ENCODE measurements at places on chromosomes 7 and 10.
A peak's percentile ranks its signal among the peaks of the same experiment; 100 is the strongest.

- DNase-seq, result no peak
Measured at GRCh38 chr10:29217292-29217738, 71.6 kb upstream of the LYZL1 start.

- no peak for DNase-seq
Measured at GRCh38 chr10:127370601-127371000, 174.2 kb upstream of the INSYN2A start.

DNA sequence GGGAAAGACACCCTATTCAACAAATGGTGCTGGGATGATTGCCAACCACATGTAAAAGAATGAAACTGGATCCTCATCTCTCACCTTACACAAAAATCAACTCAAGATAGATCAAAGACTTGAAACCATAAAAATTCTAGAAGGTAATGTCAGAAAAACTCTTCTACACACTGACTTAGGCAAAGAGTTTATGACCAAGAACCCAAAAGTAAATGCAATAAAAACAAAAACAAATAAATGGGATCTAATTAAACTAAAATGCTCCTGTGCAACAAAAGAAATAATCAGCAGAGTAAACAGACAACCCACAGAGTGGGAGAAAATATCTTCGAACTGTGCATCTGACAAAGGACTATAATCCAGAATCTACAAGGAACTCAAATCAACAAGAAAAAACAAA is 504.2 kb upstream of the MBL2 start:
- DNase-seq, result no peak

DNA sequence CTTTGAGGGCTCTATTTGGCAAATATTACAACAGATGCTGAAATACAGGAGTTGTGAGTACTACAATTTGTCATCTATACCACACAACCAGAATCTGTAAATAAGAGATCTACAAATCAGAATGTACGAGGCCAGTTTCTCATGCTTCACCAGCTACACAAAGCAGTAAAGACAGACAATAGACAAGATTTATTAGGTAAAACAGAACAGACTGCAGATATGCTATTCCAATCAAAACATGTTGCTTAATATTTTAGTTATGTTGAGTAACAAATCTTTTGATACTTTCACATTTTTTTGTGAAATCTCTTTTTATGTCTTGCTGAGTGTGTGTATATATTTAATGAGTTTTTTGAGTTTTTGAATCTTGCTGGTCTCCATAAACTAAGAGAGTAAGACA is 109.1 kb downstream of the CHCHD3 start:
- no peak for DNase-seq

- peak; percentile 9 for DNase-seq
Measured at GRCh38 chr7:130901209-130901783, 167.3 kb upstream of the KLF14 start.

DNA sequence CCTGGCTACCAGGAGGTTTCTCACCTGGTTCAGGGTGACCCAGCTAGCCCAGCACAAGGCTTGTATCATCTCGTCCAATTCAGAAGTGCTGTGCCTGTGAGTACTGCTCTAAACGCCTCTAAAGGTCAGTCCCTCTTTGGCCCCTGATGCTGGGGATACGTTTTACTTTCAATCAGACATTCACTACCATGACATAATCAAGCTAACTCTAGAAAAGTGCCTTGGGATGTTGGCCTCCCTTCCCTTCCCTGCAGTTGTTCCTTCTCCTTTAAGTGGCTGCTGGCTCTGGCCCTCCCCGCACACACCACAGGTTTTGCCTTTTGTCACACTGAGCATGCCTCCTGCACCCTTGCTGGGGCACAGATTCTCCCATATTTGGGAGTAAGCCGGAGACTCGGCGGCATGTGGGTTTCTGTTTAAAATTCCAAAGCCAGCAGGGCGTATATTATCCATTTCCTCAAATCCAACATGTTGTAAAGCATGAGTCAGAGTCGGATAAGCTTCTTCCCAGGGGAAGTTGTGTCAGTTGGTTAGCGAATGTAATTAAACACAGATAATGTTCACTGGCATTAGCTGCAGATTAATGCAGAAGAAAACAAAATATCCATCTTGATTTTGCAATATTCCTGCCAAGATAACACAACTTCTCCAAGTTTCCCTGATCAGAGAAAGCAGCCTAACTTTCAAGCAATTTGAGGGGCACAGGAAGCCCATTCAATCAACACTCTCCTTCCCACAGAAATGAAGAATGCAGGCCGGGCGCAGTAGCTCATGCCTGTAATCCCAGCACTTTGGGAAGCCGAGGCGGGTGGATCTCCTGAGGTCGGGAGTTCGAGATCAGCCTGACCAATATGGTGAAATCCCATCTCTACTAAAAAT is 31.8 kb upstream of the VCL start:
- DNase-seq, result no peak

DNA sequence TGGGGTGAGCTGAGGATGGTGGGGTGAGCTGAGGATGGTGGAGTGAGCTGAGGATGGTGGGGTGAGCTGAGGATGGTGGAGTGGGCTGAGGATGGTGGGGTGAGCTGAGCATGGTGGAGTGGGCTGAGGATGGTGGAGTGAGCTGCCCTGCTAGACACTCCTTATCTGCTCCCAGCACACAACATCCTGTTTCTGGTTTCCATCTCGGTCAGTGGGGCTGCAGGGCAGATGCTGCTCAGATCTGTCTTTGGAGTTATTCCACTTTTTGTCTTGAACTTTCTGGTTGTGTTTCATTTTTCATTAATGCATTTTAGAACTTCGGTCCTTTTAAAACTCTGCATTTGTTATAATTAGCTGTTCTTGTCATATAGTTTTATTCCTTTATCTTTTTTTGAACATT is 67.9 kb upstream of the ANTXRL start:
- no peak for DNase-seq

DNA sequence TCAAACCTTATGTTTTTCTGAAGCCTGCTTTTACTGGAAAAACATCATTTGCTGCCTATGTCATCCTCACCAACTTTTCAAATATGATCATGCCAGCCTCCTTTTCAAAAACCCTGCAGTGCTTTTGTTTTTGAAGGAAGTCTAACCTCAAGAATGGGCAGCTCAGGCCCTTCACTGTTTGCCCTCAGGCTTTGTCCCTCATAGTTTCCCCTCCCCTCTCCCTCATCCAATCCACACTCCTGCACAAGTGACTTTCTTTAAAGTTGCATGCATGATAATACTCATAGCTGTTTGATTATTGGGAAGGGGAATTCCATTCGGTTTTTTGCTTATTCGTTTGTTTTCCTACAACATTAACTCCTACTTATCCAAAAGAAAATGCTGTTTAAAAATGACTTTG is 219.4 kb downstream of the SEMA3E start:
- DNase-seq, result no peak

DNA sequence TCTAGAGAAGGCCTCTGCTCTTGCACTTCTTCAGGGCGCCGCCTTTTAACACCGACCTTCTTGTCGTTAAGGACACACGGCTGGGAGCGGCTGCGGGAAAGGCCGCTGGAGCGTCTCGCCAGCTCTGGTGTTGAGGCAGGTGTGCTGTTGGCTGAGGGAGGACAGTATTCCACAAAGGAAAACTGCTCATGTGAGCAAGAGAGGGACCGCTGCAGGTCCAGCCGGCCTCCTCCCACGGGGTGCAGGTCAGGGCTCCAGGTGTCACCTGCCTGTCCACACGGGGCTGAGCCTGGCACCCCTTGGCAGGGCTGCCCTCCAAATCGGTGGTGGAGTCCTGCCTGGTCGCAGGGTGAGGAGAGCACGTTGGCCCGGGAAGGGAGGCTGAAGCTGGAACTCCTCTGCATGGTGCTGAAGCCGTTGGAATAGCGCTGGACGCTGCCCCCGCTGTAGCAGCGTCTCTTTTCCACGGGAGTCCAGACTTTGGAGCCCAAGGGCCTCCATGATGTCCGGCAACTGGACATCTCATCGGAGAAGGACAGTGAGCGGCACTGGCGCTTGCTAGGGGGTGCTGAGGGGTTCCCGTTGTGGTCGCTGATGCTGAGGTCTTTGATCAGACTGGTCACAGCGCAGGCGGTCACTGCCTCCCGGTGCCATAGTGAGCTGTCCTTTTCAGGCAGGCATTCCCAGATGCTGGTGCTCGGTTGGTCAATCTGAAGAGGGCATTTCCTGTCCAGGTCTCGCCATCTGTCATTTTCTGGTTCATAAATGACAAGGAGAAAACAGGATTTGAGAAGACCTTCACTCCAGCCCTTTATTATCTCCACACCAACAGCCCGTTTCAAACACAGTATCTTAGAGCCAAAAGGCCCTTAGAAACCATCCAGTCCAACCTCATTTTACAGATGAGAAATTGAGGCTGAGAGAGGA is 62.3 kb downstream of the FAM53B start:
- DNase-seq, result no peak

DNA sequence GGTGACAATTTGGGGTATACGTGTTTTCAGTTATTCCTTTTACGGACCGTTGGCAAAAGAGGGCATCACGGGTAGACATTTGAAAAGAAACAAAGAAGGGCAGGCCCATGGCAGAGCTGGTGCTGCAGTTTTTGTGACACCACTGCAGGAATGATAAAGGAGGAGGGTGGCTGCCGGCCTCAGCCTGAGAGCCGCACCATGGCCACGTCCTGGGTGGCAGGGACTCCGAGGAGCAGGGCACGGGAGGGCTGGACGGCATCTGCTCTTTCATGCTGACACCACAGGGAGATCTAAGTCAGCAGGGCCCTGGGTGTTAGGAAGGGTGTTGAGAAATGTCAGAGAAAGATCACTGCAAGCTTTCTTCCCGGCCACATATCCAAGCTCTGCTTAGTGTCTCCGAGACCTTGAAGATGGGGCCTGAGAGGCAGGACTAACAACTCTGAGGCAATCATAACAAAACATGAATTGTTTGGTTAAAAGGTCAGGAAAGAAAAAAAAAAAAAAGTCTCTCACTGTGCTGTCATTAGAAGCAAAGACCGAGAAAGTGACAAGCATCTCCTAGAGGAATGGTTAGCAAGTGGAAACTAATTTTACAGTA is 36.6 kb downstream of the INSYN2A start:
- no peak for DNase-seq

DNA sequence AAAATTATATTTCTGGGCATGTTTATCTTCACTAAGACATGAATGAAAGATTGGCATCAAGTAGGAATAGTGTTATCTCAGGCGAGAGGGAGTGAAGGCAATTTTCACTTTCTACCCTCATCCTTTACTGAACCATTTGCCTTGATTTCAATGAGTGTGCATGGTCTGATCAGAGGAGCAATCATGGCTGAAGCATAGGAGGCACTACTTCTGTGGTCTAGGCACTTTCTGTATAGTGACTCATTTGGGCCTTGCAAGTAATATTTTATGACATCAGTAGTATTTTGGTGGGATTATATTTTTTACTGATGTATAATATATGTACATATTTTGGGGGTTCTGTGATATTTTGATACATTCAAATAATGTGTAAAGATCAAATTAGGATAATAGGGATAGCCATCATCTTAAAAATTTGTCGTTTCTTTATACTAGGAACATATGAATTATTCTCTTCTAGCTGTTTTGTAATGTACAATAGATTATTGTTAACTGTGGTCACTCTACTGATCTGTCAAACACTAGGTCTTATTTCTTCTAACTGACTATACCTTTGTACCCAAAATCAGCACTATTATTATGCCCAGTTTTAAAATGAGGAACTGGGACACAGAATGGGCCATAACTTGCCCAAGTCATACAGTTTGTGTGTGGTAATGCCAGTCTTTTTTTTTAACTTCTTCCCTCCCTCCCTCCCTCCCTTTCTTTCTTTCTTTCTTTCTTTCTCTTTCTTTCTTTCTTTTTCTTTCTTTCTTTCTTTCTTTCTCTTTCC is 101.9 kb downstream of the RAB11FIP2 start:
- DNase-seq, result no peak

DNA sequence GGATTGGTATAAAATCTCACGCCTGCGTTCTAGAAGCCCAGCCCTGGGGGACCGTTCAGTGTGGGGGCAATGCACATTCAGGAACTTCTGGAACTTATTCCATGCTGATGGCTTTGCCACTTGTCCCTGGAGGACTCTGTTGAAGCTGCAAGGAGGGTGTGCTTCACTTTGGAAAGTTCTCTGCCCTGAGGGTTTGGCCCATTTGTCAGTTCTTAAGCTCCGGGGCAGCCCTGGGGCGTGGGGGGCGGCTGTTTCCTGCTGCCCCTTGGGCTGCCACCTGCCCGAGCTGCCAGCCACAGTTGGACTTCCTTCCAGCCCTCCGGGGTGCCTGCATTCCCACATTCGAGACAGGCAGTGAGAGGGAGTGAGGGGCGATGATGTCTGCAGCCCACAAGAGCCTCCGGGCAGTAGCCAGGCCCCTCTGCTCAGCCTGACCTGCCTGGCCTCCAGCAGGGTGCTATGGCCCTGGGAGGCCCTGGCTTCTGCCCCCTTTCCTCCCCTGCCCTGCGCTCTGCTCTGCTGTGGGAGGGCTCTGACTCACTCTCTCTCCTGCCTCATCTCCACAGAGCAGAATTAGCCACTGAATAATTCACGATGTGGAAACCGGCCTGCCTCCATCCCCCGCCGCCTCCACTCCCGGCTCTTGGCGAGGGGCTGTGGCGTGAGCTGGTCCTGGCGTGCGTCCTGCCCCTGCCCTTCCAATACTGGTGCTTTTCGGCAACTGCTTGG is 1.9 kb downstream of the TTYH3 start:
- no peak for DNase-seq

- peak; percentile 29 for DNase-seq
Measured at GRCh38 chr7:517774-518629, 1.6 kb downstream of the PDGFA start.

- peak; percentile 12 for DNase-seq
Measured at GRCh38 chr7:147658392-147658967, 932.1 kb upstream of the C7orf33 start.

DNA sequence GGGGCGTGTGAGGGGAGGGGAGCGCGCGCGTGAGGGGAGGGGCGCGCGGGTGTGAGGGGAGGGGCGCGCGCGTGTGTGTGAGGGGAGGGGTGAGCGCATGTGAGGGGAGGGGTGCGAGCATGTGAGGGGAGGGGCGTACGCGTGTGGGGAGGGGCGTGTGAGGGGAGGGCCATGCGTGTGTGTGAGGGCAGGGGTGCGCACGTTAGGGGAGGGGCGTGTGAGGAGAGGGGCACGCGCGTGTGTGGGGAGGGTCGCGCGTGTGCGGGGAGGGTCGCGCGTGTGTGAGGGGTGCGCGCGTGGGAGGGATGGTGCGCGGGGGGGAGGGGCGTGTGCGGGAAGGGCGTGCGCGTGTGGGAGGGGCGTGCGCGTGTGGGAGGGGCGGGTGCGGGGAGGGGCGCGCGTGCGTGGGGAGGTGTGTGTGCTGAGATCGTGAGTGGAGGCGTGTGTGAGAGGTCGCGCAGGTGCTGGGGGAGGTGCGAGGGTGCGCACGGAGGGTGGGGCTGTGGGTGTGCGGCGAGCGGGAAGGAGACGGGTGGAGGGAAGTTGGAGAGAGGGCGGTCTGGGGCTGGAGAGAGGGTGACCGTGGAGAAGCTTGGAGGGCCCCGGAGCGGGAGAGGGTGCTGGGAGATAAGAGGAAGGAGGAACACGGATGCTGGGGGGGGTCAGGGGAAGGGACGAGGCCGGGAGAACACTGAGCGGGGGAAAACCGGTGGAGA is 19.7 kb downstream of the MXI1 start:
- peak; percentile 57 for DNase-seq

DNA sequence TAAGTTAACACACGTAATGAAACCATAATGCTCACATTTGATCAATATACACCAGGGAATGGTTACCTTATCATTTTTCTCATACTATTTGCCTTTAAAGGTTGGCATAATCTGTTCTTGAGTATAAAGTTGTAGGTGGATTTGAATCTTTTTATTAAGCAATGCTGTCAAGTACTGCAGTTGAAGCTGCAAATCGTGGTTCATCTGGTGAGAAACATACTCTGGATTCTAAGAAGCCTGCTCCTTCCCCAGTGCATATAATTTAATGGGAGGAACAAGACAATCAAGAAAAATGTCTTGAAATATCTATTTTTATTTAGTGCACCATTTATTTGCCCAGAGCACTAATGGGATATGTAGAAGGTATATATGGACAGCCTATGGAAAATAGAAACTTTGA is 68.7 kb upstream of the DLX6 start:
- no peak for DNase-seq
